IMR-90 (cell line): ENCODE measurements at places on chromosomes 16 and 17. TPM values are rescaled to one million over a fixed set of nuclear protein-coding genes. Genes with fewer than 3 reads are reported as not detected.

Gene GUCY2D
- total RNA-seq, result not detected in 2 replicates

Gene CCL16
- total RNA-seq, result not detected in 2 replicates

Gene KCNG4
- total RNA-seq, result not detected in 2 replicates

Gene NEUROD2
- total RNA-seq, result not detected in 2 replicates
